ENCODE measurements at places on chromosomes 4 and X. TPM values are rescaled to one million over a fixed set of nuclear protein-coding genes. Genes with fewer than 3 reads are reported as not detected.

- DNase-seq: no peak
Observed at GRCh38 chr4:56182356-56182755, 204.9 kb downstream of the AASDH start.

Gene VCX2
- not detected for total RNA-seq

GRCh38 chr4:150178161-150178560 is 99.9 kb downstream of the DCLK2 start:
- DNase-seq: no peak

- DNase-seq: no peak
Observed at GRCh38 chr4:137993232-137993631, 248.9 kb downstream of the SLC7A11 start.

DNA sequence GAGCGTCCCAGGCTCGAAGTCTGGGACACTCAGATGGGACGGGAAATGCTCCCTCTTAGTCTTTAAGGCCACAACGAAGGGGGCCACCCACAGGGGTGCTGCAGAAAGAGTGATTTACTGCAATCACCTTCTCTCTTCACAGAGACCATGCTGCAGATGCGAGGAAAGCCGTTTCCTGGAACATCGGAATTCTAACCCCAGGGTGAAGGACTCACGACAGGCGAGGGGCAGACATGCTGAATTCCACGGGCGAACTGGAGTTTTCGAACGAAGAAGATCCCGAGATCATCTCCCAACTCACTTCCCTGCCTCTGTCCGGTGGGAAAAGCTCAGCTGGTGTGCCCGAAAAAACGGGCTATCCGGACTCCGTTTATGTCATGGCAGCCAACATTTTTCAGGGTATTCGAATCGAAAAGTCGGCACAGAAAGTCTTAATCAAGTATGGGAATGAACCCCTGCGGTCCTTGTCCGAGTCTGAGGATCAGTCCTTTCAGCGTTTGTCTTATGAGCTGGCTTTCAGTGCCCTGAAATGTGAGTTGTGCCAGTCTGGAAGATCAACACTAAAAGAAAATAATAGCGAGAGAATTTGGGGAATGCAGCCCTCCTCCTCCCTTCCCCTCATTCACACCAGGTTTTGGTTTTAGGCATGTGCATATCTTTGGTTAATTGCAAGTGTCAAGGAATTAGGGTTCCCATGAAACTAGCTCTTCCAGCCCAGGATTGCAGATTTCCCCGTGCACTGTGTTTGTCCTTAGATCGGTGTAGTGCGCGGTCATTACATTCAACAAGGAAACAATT is 905 bp downstream of the NSUN7 start:
- DNase-seq: no peak

- no peak for DNase-seq
Observed at GRCh38 chr4:152950402-152951274, 14.5 kb downstream of the FHDC1 start.

DNA sequence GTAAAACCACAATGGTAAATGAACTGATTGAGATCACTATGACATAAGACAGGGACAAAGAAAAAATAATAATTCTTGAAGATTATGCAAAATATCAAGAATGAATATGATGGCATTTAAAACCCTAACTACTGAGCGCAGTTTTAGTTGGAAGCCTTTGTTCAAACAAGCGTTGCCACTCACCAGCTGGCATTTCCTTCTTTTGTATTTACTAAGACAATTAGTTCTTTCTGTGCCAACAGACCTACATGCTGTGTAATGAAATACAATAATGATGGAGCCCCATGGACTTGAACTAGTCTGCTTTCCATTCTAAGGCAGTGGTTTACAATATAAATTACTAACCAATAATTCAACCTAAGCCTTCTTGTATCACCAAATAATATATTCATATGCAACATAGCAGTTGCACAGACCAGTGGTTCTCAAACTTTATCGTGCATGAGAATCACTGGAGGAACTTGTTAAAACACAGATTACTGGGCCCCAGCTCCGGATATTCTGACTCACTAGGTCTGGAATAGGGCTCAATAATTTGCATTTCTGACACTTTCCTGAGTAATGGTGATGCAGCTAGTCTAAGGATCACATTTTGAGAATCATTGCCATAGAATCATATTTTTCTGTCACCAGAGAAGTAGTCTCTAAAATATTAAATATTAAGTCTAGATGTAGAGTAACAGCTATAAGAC is 196.4 kb upstream of the MAGEB18 start:
- peak; percentile 64 for DNase-seq

- DNase-seq: no peak
Observed at GRCh38 chrX:51852621-51853020, 40.8 kb upstream of the MAGED1 start.

DNA sequence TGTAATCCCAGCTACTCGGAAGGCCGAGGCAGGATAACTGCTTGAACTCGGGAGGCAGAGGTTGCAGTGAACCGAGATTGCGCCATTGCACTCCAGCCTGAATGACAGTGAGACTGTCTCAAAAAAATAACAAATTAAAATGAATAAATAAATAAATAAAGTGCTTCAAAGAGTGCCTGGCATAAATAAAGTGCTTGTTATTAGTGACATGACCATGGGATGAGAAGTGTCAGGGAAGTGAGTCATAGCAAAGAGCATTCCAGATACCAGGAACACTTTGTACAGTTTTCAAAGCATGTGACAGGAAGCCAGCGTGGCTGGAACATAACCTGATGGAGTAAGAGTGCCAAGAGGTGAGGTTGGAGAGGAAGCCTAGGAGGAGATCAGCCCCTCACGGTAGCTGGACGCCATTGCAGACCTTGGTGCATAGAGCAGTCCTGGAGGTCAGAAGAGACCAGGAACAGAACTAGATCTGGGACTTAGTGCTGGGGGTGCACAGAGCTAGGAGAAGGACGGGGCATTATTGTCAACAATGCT is 6.0 kb upstream of the WDR13 start:
- DNase-seq: peak; percentile 84

DNA sequence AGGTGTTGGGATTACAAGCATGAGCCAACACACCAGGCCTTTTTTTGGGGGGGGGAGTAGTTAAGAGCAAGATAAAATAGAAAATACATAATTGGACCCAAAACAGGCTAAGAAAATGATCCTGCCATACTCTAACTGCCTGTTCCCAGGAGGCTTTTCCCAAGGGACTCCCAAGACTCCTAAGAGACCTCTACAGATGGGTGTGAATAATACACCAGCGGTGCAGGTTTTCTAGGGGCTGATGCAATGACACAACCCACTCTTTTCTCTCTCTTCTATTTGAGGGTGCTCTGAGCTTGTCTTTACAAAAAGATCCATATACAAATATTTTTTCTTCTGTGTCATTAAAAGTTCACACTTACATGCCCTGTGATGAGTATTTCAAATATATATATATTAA is 116.9 kb downstream of the RASL11B start:
- DNase-seq: no peak

GRCh38 chr4:101355767-101356702 is 8.7 kb upstream of the PPP3CA start:
- peak; percentile 59 for DNase-seq

DNA sequence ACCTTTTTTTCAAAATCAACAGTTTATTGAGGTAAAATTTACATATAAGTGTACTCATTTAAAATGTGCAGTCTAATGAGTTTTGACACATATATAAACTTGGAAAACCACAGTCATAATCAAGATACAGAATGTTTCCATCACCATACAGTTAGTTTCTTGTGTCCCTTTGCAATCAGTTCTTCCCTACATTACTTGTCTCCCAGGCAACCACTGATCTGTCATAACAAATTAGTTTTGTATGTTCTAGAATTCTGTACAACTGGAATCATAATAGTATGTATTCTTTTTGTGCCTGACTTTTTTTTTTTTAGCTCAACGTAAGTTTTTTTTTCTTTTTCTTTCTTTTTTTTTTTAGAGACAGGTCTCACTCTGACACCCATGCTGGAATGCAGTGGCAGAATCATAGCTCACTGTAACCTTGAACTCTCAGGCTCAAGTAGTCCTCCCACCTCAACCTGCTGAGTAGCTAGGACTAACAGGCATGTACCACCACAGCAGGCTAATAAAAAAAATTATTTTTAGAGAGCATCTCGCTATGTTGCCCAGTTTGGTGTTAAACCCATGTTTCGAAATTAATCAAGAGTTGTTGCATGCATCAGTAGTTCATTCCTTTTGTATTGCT is 26.9 kb downstream of the ARFIP1 start:
- DNase-seq: no peak

DNA sequence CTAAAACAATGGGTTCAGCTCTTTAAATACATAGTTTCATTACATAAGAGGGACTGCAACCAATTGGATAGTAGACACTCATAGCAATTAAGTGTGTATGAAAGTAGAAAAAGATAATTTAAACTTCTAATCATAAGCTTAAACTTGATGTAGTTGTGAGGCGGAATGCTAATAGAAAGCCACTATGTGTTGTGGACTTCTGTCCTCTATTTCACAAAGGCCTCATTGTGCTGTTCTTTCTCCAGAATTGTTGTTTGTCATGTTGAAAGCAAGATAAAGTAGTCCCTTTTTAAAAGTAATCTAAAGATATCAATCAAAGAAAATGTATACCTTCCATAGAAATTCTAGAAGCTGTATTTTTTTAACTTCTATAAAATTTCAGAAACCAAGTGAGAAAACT is 329.4 kb downstream of the KLHL4 start:
- DNase-seq: no peak

- no peak for DNase-seq
Observed at GRCh38 chrX:132636080-132636479, 147.2 kb upstream of the MBNL3 start.

DNA sequence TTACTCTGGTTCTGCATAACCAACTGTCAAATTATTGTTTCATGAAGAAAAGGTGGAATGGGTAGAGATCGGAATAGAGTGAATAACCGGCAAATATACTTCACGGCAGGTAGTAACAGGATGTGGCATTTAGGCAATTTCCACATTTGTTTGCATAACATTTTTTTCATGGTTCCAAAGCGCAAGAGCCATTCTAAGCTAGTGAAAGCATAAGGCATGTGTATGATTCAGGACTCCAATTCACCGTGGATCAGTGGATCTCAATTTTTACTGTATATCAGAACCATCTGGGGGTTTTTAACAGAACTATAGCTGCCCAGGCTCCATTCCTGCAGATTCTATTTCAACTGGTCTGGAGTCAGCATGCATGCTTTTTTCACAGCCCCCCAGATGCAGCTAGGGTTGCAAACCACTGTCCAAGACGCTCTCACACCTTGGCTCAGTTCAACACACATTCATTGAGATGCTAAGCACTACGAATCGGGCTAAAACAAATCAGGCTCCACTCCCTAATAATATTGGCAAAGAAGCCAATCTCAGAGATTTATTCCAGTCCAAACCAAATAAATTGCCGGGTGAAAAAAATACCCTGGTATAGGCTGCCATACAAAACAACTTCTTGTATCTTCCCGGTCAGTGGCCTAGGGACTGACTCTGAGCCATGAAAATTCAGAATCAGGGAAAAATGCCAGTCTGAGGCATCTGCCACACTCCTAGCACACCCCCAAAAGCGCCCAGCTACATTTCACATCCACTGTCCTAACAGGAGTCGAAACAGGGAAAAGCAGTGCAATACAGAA is 30.0 kb downstream of the AFAP1 start:
- no peak for DNase-seq

- DNase-seq: no peak
Observed at GRCh38 chr4:8110071-8110986, 48.3 kb downstream of the ABLIM2 start.

DNA sequence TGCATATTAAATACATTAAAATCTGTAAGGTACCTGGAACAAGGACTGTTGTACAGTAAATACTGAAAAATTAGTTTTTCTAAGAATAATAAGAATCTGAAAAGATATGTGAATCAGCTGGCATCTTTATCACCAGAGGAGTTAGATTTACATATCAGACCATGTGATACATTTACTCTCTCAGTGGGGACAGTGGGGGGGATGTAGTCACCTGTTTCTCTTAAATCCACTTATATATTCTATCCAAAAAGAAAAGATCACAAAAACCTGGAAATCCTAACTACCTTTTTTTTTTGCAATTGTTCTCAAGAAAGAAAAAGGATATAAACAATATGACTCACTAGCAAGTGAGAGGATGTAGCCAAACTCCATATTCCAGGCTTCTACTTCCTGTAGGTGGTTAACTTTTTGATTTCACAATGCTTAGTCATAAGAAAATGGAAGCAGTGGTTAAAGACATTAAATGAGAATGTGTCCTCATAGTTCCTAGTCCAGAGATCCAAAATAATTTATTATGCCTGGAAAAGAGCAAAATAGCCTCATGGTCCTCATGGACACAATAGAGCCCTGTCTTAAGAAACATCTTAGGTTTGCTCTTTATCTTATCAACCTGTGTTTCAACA is 22.5 kb upstream of the MYOZ2 start:
- DNase-seq: peak; percentile 84

DNA sequence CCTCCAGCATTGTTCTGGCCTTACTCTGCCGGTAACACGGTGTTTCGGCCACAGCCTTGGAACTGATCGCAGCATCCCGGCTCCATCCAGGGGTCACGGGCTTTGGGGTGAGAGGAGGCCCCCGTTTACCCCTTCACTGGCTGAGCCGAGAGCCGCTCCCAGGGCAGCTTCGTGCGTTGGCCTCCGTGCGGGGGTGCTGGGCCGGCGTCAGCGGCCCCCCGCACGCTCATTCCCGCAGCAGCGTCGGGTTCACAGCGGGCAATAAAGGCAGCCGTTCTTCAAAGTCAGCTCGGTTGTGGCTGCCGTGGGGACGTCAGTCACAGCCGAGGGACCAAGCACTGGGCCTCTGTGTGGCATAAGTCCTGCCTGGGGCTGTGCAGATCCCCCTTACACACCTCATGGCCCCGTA is 25.3 kb upstream of the PLCXD1 start:
- no peak for DNase-seq

DNA sequence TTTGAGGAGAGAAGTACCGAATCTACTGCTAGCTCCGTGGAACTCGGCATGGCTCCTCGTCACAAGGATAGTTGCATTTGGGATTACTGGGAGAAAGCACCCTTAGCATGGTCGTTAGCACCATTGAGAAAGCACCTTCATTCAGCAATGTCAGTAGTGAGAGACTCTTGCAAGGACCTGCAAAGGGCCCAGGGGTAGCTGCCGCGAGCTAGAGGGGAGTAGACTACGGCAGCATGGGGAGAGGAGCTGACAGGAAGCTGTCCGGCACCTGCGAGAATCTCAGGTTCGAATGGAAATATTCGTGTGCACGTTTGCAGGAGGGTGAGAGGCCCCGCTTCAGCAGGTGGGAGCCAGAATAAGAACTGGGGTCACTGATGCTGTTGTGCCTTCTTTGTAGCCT is 20.2 kb downstream of the TLR10 start:
- DNase-seq: no peak

- DNase-seq: no peak
Observed at GRCh38 chr4:48311896-48312295, 29.4 kb upstream of the SLAIN2 start.

DNA sequence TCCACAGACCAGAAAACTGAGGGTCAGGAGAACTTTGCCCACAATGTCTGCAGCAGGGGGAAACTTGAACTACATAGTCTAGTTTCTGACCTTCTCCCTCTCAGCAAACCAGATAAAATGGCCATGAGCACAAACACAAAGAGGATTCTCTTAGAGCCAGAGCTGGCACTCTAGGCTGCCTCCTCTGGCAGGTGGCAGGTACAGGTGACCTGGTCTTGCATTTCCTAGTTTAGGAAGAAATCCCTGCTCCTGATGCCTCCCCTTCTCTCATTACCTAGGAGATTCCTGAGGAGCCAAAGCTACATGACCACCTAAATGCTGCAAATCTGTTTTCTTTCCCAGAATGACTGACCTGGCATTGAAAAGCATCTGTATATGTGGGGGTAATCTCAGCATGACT is 45.1 kb downstream of the ARHGEF9 start:
- no peak for DNase-seq
